Ovary (tissue), 10 donors: ENCODE measurements at places on chromosomes 6 and 20. TPM values are rescaled to one million over a fixed set of nuclear protein-coding genes. Genes with fewer than 3 reads are reported as not detected.

Gene TMC2
- total RNA-seq: 0.15 TPM

- no peak for DNase-seq
Measured at GRCh38 chr20:7159903-7160302, 392.4 kb downstream of the BMP2 start.

GRCh38 chr6:116363759-116364158, 7.0 kb upstream of the DSE start:
- DNase-seq: no peak

DNA sequence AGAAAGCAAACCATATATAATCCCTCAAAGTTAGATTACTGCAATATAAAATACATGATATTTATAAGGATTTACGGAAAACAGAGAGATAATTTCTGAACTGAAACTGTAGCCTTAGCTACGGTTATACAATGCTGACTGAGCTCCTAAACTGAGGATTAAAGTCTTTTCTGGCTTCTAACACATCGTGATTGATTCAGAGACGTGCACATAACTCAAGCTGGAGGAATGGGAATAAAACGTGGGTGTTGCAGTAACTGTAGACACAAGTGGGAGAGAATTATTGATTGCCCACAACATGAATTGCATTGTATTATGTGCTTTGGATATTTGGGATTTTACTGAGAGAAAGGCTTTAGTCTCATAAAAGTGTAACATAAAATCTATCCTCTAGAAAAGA, 418.0 kb upstream of the OPRM1 start:
- DNase-seq: no peak

DNA sequence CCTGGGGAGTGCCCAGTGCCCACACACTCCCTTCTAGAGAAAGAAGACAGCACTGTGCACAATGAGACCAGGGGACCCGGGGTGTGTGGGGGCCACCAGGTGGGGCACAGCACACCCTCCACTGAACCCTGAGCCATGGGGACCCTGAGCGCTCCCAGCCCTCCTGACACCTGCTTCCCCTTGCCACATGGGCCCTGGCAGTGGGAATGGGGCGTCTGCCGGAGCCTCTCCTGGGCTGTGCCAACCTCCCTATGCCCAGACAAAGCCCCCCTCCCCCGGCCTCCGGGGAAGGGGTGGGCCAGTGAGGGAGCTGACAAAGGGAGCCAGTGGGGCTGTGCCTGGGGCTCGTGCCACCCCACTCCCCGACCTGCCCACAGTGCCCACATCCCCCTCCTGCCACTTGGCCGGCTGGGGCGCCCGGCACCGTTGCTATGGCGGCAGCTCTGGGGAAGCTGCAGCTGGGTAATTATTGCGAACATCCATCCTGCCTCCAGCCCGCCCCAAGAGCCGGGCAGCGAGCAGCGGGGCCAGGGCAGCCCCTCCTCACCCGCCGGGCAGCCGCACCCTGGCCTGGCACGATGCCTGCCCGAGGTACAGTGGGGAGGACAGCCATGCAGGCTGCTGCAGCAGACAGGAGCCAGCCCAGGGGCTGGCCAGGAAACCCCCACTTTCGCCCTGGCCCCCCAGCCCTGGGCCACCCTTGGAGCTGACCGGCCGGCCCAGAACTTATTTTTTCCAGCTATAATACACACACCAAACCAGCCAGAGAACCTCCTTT, 41.9 kb upstream of the NOL4L start:
- DNase-seq: no peak

- peak; percentile 55 for DNase-seq
Measured at GRCh38 chr6:34305982-34306708, 57.3 kb upstream of the SMIM29 start.

DNA sequence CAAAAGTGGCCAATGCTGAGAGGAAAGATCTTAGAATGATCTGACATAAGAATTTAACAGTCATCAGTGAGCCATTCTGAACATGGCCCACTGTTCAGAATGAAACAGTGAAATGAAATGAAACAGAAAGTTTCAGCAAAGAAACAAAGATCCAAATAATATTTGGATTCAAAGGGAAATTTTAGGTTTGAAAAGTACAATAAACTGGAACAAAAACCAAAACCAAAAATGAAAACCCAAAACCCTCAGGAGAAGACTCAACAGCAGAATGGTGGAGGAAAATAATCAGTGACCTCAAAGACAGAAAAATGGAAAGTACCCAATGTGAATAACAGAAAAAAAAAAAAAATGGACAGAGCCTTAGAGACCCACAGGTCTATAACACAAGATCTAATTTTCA, 66.1 kb upstream of the EMILIN3 start:
- no peak for DNase-seq

Gene FOXS1
- total RNA-seq: 0.42 TPM

Gene PRDM13
- not detected for total RNA-seq

GRCh38 chr6:163260111-163260895, 154.2 kb upstream of the QKI start:
- no peak for DNase-seq

DNA sequence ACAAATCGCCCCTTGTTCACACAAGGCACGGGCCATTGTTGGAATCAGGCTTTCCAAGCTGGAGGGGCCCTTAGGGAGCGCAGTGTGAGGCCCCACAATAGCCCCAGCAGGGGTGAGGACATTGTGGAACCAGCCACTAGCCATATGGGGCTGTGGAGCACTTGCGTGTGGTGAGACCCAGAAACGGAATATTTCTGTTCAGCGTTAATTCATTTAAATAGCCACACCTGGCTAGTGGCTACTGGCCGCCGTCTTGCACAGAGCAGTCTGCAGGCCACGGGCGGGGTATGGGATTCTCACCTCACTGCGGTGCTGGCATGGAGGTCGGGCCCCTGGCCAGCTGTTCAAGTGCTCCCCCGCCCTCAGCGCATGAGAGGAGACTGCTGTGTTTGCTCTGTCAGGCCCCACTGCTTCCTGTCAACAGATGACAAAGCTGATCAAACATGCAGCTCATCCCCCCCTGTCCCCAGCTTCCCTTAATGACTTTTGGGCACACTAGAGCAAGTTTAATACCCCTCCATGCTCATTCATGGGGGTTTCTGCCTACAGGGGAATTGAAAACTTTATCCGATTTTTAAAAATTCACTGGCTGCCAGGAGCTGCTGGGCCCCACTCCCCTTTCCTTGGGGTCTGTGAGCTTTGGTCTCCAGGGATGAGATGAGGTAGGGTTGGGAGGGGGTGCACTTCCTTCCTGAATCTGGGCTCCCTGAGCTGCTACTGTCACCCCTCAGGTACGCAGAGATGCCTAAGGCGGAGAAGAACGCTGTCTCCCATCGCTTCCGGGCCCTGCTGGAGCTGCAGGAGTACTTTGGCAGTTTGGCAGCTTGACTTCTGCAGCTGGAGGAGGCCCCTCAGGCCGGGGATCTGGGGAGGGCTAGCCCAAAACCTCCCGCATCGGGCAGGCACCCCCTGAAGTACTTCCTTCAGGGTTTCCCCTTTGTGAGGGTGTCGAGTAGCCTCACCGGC, 13.6 kb downstream of the ITPA start:
- DNase-seq: no peak

- DNase-seq: no peak
Measured at GRCh38 chr20:46797206-46797605, 87.8 kb downstream of the SLC2A10 start.
